Uterus (tissue), 4 donors: ENCODE measurements at places on chromosomes 1 and 21.

DNA sequence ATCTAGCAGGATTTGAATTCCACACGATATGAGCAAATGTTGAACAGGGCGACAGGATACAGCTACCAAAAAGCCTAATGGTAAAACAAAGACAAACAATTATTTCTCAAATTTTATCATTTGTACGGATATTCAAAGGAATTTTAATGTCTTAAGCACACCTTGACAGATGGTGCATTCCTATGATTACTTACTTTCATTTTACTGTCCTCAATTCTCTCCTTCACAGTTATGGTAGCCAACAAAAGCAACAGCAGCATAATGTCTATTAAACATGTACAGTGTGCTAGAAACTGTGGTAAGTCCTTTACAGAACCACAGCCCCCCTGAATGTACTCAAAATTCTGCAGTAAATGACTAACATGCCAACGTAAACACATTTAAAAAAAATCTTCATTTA, 365.8 kb downstream of the SMYD3 start:
- no peak for DNase-seq

DNA sequence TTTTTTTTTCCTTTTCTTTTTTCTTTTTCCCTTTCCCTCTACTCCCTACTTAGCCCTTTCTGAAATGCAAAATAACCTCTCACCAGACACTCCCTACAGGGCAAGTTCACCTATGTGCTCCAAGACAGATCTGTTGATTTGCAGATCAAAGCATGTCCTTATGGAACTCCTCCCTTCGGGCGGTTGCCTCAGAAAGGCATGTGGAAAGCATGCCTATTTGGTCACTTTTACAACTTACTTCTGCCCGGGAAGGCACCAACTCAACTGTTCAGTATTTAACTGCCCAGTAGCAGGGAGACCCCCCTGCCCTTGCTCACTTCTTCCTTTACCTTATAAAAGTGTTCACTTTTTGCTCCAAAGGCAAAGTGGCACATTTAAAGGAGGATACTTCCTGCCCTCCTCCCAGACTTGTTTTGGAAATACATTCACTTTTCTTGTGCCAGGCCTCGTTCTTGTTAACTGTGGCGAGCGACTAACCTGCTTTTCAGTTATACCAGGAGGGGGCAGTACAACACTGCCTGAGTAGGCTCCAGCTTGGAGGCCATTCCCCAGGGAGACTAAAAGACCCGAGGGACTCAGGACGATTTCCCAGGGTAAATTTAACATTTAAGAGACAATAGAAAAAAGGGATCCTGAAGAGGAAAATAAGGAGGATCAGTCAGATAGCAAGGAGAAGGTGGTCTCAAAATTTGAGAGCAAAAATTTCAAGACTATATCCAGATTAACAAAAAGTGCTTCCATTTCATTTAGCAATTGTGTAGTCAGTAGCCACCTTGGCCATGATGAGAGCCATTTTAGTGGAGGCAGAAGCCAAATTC, 12.3 kb upstream of the SLAMF7 start:
- no peak for DNase-seq

DNA sequence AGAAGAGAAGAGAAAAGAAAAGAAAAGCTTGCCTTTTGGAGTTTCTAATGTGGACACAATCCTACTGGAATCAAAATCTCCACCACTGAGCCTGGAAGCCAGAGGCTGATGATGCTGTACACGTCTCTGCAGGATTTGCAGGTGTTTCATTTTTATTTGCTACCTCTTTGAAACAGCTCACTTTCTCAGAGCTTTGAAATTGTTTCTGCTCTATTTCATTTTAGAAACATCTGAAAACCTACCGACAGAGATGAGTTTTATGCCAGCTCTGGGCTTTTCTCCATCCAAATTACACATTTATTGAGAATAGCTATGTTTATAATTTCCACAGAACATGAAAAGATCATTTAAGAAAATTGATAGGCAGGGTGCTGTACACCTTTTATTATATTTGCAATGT, 46.2 kb downstream of the URB2 start:
- no peak for DNase-seq

DNA sequence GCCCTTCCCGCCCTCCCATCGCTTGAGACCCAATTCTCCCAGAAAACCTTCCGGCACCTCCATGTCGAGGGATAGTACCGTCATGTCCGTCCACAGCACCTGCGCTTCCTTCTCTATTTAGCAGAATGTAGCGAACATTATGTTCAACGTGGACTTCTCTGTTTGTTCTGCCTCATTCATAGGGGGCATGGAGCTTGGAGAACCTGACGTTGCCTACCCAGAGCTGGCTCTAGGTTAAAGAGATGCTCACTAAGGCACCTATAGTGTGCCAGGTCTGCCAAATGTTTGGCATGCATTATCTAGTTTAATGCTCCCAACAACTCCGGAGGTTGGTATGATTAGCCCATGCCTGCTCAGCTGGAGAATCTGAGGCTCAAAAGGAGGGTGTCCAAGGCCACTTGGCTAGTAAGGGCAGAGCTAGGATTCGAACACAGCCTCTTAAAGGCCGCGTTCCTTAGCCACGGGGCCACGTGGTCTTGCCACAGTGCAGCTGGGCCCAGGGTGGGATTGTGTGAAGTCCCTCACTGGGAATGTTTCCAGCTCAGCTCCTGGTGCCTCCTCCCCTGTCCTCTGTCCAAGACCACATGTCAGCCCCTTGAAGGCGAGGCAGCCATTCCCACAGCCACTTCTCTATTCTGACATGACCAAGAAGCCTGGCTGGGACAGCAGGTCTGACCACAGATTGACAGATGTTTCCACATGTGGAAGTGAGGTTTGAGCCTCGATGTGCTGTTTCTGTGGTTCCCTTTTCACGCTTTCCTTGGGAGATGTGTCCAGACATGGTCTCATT, 57.8 kb downstream of the RUNX3 start:
- no peak for DNase-seq

GRCh38 chr1:213393860-213394259, 342.8 kb downstream of the RPS6KC1 start:
- DNase-seq, result no peak

GRCh38 chr1:187027253-187027652, 198.5 kb downstream of the PLA2G4A start:
- no peak for DNase-seq

DNA sequence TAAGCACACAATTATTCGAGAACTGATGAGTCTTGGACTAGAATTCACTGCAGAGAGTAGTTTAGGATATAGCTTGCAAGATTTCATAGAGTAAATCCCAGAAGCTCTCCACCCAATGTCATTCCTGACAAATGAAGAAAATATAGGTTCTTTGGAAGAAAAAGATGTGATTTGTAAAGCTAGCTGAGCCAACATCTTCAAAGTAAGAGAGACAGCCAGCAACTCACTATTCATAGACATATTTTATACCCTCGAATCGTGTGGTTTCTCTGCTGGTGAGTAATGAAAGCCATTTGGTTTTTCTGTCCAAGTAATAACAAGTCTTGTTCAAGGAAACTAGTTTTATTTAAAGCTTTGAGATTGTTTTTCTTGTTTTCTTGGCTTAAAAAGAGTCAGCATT, 165.7 kb upstream of the SYT6 start:
- DNase-seq, result no peak

GRCh38 chr1:162224267-162224666, 152.4 kb downstream of the SPATA46 start:
- DNase-seq, result no peak

GRCh38 chr1:237146241-237146640, 104.3 kb downstream of the RYR2 start:
- DNase-seq, result peak; percentile 17

DNA sequence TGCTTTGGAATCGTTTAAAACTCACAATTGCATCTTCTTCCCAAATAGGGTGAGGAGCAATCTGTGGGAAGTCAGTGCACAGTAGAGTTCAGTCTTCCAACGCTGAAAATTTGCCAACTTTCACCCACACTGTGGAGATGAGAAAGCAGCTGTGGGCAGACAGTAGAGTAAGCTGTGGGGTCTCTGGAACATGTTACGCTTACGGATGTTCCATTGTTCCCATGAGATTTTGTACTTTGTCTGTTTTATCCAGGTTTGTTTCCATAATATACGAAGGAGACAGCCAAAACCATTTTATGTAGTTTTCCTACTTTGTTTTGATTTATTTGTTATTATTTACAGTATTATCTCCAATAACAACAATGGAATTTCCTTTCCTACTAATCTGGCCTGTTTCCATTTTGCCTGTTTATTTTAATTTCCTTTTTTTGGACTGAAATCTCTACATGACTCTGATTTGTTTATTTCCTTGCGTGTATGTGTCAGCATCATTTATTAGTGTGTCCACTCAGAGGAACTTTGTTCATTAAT, 65.1 kb upstream of the RGL1 start:
- DNase-seq, result no peak

DNA sequence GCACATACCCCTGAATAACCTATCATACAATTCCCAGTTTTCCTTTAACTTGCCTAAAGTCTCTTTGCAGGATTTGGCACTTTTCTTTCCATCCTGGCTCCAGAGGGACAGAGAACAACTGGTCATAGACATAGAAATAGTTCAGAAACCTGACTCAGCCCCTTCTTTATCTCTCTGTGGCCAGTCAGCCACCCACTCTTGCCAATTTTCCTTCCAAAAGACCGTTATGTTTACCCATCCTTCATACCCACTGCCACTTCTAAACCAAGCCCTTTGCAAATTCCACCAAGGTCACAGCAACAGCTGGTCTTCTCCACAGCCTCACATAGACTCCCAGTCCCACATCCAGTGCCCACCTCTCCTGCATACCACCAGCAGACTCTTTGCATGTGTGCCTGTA, 127.2 kb upstream of the FGGY start:
- DNase-seq, result no peak

GRCh38 chr1:23470282-23471070, 13.5 kb downstream of the ASAP3 start:
- DNase-seq, result peak; percentile 46

DNA sequence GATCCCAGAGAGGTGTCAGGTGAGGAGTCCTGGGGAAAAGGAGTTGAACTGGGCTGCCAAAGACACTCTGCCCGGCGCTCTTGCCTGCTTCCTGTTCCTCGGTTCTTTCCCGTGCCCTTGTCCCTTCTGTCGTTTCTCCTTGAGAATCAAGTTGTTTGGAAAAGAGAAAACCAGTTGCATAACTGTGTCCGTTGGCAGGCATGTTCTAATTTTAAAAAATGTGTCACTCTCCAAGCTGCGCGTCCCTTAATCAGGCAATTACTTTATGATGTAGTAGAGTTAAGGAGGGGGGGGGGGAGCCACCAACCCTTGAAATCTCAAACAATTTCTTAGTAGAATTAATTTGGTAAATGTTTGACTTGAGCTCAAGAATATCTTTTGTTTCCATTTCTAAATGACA, 105.9 kb upstream of the IGSF21 start:
- DNase-seq, result no peak

- no peak for DNase-seq
These were observed 8.2 kb upstream of the GLRX2 start for GRCh38 chr1:193113258-193113991.

GRCh38 chr1:236338096-236338495, 56.0 kb upstream of the EDARADD start:
- DNase-seq, result no peak

DNA sequence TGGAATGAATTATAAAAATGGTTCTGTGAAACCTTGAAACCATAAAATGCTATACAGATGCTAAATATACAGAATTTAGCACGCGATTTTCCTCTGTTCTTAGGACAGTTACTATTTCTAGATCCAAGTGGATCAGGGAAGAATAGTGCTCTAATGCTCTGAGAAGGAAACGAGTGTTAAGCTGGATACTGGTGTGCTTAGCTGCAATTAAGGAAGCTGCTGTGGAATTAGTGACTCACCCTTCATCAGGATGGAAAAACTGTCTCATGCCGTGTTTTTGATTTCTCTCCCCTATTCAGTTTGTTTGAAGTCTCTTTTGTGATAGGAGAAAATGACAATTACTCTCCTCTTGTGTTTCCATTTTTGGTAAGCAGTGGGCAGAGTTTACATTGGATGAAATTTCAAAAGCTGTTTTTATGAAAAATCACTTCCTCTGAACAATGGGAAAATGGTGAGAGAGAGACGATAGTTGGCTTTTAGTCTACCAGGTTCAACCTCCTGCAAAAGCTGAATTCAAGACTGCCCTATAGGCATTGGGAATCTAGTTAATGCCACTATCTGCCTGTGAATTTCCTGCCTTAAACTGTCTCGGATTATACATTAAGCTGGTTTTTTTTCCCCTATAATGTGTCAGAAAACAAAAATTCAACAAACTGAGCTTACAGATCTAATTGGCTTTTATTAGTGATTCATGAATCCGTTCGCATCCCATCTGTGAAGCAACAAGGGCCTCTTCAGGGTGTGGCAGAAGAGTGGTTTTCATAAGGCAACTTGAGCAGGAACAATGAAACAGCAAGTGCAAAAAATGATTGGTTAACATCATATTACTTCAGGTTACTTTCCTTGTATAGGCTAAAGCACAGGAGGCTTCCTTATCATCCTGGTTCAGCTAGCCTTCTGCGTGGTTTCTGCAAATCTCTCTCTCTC, 179.8 kb downstream of the ST6GALNAC3 start:
- DNase-seq, result peak; percentile 50

DNA sequence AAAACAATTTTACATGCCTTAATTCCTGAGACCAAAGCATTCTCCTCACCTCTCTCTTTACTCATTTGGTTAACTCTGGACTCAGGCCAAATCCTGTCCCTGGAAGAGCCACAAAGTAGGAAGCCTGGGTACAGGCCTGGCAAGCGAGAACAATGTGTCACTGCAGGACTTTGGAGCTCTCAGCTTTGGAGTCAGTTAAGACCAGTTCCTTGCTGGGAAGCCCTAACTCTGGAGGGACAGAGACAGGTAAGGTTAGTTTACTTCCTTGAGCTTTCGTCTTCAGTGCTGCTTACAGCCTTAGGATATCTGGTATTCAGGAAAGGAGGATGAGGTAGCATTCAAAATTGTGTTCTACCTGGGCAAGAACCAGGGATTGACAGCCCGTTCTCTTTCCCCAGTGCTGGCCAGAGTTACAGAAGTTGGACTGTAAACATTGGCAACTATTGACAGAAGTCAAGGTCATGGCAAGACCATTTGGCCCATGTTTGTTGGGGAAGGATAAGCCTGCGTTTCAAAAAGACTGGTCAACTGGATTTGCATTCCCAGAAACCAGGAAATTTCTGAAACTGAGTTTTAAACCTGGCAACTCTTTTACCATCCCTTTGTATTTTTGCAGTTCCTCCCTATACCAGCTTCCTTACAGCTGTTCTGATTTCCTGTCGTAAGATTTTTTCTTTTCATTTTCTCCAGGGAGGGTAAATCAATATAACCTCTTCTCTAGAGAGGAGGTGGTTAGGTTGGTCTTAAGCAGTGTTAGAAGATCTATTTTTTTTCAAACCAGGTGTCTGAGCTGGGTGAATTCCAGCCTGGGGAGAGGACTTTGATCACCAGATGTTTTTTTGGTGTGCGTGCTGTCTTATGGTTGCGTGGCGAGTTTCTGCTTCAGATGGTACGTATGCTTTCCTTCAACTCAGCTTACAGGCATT, at the start of gene C4BPB:
Gene C4BPB (plus strand): TSS at position 160 of the 926 bp plus-strand sequence. CDS start 672 bp downstream, at position 832.
- DNase-seq, result no peak
